ENCODE measurements at places on chromosomes 3 and 15. TPM values are rescaled to one million over a fixed set of nuclear protein-coding genes. Genes with fewer than 3 reads are reported as not detected.

Gene HTR3E
- total RNA-seq, result not detected

Gene WDR93
- 0.13 TPM for total RNA-seq

DNA sequence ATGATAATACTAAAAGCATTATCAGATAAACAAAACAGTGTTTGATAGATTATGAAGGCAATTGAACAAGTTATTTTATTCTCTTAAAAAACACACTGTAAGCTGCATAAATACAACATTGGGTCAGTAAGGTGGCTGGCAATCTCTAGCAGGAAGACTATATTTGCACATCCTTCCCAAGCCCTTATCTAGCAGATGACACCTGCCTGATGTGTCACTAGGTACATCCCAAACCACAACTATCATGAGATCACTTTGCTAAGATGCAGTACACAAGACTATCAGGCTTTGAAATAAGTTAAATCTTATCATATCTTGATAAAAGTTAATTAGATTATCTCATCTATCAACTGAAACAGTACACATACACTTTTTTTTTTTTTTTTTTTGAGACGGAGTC is 417.4 kb downstream of the MECOM start:
- H3K27me3 ChIP-seq, result no peaks in the 10 kb centered on the region
- no peaks in the 10 kb centered on the region for H3K36me3 ChIP-seq
- H3K4me3 ChIP-seq, result no peak overlapping the region

Gene KLHL24
- 106 TPM for total RNA-seq

GRCh38 chr3:160141485-160142185 is 83.6 kb upstream of the C3orf80 start:
- H3K27ac ChIP-seq, result no peak overlapping the region
- no peak overlapping the region for H3K4me3 ChIP-seq
- no peaks in the 10 kb centered on the region for H3K36me3 ChIP-seq
- no peaks in the 10 kb centered on the region for H3K27me3 ChIP-seq

DNA sequence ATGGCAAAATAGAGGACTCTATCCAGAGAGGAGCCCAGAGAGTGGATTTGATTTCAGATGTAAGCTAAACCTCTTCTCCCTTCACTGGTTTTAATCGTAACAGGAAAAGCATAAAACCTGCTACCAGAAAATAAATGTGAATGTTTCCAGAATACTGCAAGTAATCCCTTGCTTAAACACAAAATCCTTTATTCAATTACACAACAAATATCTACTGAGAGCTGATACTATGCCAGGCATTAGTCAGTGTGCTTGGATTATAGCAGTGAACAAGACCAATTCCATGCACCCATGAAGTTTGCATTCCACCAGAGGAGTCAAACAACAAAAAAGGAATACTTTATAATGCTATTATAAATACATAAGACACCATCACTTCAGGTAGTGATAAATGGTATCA is 15.1 kb downstream of the AVEN start:
- no peak for DNase-seq
- peaks cover 6% of the 10 kb centered on the region for H3K4me1 ChIP-seq
- no peaks in the 10 kb centered on the region for H3K27me3 ChIP-seq
- H3K4me3 ChIP-seq, result no peak overlapping the region

Measured in hepatocyte (in vitro differentiated cells).